ENCODE measurements at places on chromosomes 16 and 17.

DNA sequence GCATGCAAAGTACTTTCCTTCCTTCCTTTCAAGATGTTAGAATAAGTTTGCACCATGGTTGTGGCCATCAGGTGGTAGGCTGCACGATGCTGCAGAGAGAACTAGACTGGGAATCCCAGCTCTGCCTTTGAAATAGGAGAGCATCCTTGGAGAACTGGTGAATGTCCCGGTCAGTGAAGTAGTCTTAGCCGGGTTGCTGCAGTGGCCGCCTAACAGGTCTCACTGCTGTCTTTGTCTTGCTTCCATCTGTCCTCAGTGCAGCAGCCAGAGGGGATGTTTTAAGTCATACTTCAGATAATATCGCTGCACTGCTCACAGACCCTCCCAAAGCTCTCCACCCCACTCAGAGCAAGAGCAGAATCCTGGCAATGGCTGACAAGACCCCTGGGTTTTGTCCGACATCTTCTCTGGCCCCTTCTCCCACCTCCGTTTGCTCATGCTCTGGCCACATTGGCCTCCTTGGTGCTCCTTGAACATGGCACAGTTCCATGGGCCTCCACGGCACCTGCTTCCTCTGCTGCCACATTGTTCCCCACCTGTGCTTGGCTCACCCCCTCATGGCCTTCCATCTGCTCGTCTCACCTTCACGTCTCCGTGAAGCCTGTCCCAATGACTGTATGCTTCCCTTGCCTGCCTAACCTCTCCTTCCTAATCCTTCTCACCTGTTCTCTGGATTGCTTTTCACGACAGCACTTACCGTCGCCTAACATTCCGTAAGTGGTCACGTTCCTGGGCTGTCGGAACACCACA, 439.8 kb downstream of the UTP18 start:
- DNase-seq = no peak

DNA sequence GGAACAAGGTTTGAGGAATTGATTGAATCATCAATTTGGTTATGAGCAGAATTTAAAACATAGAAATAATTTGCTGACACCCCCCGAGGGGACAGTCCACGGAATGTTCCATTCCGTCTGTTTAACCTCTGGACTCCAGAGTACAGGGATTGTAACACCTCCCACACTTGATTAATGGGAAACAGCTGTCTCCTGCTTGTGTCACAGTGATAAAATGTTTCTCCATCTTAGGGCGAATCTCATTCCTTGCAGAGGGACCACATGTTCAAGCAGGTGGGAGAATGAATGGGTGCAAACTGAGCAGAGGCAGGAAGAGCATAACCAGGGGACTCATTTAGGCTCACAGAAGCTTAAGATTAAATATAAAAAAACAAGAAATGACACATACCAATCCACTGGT, 249.5 kb upstream of the RBFOX1 start:
- DNase-seq = no peak

- DNase-seq = no peak
Observed at GRCh38 chr17:78783711-78784324, 1.7 kb upstream of the CYTH1 start.

GRCh38 chr16:23510164-23510914, at the start of gene GGA2:
GGA2 (minus strand) TSS chr16:23510494; CDS start chr16:23510411, 83 bp downstream.
- peak; percentile 80 for DNase-seq

GRCh38 chr16:64478252-64478906, 643.5 kb downstream of the CDH11 start:
- no peak for DNase-seq

DNA sequence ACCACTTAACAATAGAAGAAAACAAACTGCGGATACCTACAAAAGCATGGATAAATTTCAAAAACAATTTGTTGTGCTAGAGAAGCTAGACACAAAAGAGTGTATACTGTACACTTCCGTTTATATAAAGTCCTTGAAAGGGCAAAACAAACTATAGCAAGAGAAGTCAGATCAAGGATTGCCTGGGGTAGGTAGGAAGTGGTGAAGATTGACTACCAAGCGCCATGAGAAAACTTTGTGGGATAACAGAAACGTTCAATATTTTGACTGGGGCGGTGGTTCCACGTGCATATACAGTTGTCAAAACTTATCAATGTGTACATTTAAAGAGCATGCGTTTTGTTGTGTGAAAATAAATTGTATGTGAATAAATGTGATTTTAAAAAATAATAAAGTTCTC, 55.6 kb upstream of the CCL2 start:
- no peak for DNase-seq

- peak; percentile 86 for DNase-seq
Observed at GRCh38 chr16:67514382-67514828, 14.2 kb upstream of the RIPOR1 start.

- DNase-seq = no peak
Observed at GRCh38 chr17:67676305-67676704, 41.4 kb upstream of the NOL11 start.

GRCh38 chr17:18321309-18321708, 6.2 kb downstream of the SMCR8 start:
- no peak for DNase-seq

DNA sequence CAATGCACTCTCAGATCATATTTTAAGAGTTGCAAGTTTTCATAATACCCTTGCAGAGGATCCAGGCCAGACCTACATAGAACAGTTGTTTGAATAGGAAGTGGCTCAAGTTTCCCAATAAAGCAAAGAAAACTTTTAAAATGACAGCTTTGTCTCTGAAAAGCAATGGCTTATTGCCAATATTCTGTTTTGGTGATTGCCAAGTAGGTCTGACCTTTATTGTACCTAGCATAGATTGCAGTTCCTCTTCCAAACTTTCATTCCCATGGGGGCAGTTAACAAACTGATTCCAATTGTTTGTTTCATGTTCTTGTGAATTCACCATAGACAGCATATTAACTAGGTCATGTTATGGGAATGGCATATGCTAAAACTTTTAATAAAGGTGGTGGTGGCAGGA, 664.6 kb upstream of the CA10 start:
- DNase-seq = no peak

GRCh38 chr17:39667945-39668924, at the start of gene PNMT:
PNMT (plus strand) TSS chr17:39668453; CDS start chr17:39668476, 23 bp downstream.
- peak; percentile 69 for DNase-seq

GRCh38 chr17:9729735-9730420, 61.5 kb downstream of the DHRS7C start:
- no peak for DNase-seq

DNA sequence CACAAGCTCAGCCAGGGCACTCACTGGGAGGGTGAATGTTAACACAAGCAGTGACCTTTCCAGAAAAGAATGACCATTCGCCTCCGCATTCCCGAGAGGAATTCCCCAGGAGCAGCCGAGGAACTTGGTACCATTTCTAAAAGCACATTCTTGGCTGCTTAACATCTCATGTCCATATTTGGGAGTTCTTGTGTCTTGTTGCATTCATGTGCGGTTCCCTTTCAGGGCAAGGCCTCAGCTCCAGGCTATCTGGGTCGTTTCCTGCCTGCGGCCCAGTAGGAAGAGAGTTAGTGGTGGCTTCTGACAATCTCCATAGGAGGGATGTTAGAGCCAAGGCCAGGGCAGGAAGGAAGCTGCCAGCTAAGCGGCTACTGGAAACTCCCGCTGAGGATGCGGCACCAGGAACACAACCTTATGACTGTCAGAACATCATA, 27.8 kb upstream of the MEAK7 start:
- DNase-seq = no peak

DNA sequence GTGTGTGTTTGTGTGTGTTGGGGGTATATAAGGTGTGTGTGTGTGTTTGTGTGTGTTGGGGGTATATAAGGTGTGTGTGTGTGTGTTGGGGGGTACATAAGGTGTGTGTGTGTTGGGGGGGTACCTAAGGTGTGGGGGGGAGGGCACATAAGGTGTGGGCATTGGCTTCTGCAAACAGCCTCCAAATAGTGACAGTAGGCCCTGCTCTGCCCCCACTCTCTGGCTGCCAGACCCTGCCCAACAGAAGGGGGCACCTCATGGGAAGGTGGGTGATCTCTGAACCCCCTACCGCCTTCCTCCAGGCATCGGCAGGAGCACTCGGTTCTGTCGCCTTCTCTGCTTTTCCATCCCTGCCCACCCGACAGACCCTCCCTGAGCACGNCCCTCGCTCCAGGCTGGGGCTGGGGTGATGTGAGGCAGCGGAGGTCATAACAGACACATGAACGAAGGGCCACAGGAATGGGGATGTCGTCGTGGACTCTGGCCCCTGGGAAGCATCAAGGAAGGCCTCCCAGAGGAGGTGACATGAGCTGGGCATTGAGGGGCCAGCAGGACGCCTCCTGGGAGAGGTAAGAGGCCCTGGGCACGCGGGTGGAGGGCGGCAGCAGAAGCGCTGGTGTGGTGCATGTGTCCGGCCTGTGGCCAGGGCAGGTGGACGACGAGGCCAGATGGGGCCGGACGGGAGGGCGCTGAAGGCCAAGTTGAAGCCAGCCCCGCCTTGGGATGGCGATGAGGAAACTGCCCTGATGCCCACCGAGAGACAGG, 136.6 kb upstream of the RPH3AL start:
- DNase-seq = peak; percentile 51

DNA sequence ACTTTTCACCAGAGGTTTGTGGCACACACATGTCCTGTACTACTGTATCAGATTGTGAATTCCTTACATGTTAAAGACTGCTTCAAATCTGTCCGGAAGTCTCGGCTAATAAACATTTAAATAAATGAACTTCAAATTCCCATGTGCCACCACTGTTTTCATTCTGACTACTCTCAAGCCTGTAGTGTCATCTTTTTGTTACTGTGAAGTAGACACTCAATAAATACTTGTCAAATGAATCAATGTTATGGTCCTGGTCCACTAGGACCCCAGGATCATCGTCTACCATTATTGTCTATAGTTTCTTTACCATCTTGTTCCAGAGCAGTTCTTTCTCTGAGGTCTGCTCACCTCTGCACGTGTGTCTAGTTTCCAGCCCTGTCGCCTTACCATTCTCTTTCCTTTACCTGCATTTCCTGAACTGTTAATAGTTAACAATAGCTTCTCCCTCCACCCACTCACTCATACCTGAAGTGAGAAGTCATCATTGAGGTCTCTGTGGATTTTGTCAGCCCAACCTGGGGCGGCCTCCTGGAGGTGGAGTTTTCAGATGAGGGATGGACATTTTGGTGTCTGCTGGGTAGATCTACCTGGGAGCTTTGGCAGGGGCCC, 333.0 kb downstream of the SEC14L1 start:
- DNase-seq = no peak

- DNase-seq = no peak
Observed at GRCh38 chr17:39872751-39873150, 4.7 kb downstream of the ZPBP2 start.

DNA sequence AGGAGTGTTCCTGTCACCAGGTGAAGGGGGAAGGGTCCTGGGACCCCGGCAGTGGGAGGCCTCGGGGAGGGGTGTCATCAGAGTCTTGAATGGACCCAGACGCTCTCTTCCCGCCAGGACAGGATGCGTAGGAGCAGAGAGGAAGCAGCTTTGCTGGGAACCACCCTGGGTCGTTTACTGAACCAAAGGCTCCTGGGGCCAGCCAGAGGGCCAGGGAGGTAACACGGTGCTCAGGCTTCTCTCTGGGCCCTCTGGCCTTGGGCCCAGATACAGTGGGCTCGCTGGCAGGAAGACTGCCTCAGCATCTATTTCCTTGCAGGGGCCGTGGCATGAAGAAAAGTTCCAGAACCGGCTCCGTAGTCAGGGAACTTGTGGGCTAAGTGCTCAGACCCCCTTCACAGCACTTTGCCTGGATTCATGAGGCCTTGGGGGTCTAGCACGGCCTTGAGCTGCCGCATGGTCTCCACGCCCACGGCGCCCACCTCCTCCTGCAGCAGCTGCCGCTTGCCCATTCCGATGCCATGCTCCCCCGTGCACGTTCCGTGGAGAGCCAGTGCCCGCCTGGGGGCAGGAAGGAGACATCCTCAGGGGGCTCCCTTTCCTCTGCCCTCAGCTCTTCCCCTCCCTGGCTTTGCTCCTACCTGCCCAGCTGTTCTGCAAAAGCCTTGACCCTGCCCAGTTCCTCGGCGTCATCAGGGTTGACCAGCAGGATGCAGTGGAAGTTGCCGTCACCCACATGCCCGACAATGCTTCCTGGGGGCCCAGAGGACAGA, 4.4 kb downstream of the LDHD start:
- no peak for DNase-seq

- DNase-seq = no peak
Observed at GRCh38 chr16:66289986-66290385, 76.5 kb upstream of the CDH5 start.

DNA sequence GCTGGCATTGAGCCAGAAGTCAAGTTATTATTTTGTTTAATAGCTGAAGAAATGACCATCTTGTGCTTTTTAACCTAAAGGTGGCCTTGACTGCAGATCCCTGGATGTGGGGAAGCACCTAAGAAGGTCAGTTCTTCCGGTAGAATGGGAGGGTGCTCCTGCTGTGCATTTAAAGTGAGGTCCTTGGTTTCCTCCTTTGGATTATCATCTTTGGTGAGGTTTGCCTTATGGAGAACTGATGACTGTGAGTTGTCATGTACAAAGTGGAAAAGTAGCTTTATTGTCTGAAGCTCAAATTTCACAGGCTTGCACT, 66.5 kb downstream of the PCTP start:
- DNase-seq = no peak

- no peak for DNase-seq
Observed at GRCh38 chr17:66782851-66783250, 52.1 kb upstream of the CACNG5 start.

GRCh38 chr16:81158964-81159363, 62.8 kb upstream of the GCSH start:
- no peak for DNase-seq

DNA sequence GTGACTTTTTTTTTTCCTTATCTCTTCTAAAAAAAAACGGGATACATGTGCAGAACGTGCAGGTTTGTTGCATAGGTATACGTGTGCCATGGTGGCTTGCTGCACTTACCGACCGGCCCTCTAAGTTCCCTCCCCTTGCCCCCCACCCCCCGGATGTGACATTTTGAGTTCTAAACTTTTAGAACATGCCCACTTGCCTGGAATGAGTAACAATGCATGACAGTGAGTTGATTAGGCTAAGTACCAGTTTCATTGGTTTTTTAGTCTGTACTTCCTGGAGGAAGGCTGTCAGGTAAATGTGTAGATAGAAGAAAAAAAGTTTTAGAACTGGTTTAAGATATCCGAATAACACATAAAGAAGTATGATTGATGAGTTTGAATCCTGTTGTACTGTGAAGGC, 4.0 kb downstream of the BPTF start:
- peak; percentile 43 for DNase-seq

DNA sequence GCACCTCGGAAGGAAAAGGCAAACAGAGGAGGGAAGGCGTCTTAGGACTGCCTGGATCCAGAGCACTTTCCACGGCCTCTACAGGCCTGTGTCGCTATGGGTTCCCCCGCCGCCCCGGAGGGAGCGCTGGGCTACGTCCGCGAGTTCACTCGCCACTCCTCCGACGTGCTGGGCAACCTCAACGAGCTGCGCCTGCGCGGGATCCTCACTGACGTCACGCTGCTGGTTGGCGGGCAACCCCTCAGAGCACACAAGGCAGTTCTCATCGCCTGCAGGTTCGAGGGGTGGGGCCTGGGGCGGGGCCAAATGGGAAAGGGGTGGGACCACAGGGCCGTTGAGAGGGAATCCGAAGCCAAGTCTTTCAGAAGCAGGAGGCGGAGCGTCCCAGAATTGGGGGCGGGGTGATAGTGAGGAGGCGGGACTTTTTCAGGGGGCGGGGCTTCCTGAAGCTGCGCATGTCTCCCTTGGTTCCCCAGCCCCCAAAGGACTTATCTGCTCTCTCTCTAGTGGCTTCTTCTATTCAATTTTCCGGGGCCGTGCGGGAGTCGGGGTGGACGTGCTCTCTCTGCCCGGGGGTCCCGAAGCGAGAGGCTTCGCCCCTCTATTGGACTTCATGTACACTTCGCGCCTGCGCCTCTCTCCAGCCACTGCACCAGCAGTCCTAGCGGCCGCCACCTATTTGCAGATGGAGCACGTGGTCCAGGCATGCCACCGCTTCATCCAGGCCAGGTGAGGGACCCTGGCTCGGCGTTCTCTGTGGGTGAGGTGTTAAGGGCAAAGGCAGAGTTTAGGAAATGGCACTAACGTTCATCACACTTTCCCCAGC, 939 bp downstream of the BCL6B start:
- DNase-seq = peak; percentile 98
